ENCODE measurements at places on chromosomes 3 and 15. TPM values are rescaled to one million over a fixed set of nuclear protein-coding genes. Genes with fewer than 3 reads are reported as not detected.

DNA sequence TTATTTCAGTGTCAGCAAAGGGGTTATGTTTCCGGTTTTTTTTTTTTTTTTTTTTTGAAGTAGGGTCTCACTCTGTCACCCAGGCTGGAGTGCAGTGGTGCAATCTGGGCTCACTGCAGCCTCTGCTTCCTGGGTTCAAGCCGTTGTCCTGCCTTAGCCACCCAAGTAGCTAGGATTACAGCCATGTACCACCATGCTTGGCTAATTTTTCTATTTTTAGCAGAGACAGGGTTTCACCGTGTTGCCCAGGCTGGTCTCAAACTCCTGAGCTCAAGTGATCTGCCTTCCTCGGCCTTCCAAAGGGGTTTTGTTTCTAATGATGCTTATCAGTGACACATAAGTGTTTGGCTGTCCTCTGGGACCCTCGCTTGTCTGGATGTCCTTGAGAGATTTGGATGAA lies 235.7 kb upstream of the C2CD4B start:
- H3K4me1 ChIP-seq = no peaks in the 10 kb centered on the region
- no peak overlapping the region for H3K4me3 ChIP-seq
- no peak overlapping the region for H3K27ac ChIP-seq

DNA sequence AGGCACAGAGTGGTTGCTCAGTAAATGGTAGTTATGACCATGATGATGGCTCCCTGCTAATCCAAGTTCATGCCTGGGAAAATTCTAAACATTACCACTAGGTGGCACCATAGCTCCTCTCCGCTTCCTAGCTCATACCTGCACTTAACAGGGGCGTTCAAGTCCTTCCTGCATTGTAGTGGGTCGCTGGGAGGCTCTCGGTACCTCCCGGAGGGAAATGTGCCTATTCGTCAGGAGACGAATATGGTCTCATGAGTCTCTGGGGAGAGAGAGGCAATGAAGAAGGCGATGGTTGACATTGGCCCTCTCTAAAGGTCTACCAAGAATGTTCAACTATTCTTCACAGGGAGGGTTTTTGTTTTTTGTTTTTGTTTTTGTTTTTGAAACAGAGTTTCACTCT lies 10.9 kb downstream of the MESP1 start:
- H3K4me3 ChIP-seq = no peak overlapping the region
- no peaks in the 10 kb centered on the region for H3K27me3 ChIP-seq
- H3K4me1 ChIP-seq = no peaks in the 10 kb centered on the region

- no peak for DNase-seq
- H3K27me3 ChIP-seq = no peaks in the 10 kb centered on the region
- H3K27ac ChIP-seq = no peak overlapping the region
- H3K36me3 ChIP-seq = no peaks in the 10 kb centered on the region
- no peak overlapping the region for H3K4me3 ChIP-seq
- H3K4me1 ChIP-seq = peaks cover 16% of the 10 kb centered on the region
Observed at GRCh38 chr3:133538154-133538553, 35.3 kb upstream of the CDV3 start.

- H3K36me3 ChIP-seq = no peaks in the 10 kb centered on the region
- H3K4me3 ChIP-seq = no peak overlapping the region
- DNase-seq = no peak
- peaks cover 6% of the 10 kb centered on the region for H3K27me3 ChIP-seq
- H3K27ac ChIP-seq = no peak overlapping the region
- H3K4me1 ChIP-seq = no peaks in the 10 kb centered on the region
Observed at GRCh38 chr15:81882504-81882903, 163.3 kb downstream of the MEX3B start.

The HCLS1 gene
- total RNA-seq = 4.5 TPM

The CD276 gene
- total RNA-seq = 78.0 TPM

The FEZF2 gene
- not detected for total RNA-seq

The ZNF660 gene
- 3.1 TPM for total RNA-seq

The CHRNA3 gene
- total RNA-seq = 27.7 TPM

The CHST13 gene
- 0.22 TPM for total RNA-seq

The FBXO40 gene
- total RNA-seq = 0.04 TPM
